ENCODE measurements at places on chromosomes 5 and 9.

DNA sequence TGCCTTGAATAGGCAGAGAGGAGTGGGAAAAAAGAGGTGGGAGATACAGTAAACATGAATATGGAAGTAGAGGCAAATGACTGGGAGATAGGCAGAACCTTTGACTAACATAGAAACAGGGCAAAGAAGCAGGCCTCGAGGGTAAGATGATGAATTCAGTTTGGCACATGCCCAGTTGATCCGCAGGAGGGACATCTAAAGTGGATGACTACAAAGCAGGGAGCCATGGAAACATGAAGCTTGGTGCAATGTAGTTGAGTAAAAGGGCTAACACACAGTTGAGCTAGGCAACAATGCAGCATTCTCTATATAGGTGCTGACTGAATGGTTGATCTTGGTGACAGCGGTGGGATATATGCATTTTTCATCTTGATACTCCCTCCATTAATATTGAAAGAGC is 253.8 kb downstream of the DMRT2 start:
- no peak for DNase-seq

DNA sequence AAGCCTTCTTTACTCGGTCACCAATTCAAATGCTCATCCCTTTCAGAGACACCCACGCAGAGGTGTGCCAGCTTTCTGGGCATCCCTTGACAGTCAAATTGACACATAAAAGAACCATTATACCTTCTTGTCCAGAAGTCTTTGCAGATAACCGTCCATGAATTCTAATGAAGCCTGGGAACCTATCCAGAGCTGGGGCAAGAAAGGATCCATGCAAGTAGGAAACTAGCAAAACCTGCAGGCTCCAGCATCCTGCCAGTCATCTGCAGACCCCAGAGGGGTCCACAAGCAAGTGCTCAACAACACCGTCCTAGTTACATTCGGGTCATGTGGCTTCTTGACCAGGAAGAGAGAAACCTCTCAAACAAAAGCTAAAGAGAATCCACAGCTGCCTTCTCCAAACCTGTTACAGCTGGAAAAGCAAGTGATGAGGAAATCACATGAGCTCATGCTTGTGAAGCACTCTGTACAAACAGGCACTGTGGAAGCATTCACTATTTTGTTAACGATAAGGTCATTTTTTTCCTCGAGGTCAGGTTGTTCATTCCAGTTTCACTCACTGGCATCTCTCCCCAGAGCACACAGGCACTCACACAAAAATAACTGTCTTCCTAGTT is 80.2 kb upstream of the DMRT1 start:
- DNase-seq: no peak

DNA sequence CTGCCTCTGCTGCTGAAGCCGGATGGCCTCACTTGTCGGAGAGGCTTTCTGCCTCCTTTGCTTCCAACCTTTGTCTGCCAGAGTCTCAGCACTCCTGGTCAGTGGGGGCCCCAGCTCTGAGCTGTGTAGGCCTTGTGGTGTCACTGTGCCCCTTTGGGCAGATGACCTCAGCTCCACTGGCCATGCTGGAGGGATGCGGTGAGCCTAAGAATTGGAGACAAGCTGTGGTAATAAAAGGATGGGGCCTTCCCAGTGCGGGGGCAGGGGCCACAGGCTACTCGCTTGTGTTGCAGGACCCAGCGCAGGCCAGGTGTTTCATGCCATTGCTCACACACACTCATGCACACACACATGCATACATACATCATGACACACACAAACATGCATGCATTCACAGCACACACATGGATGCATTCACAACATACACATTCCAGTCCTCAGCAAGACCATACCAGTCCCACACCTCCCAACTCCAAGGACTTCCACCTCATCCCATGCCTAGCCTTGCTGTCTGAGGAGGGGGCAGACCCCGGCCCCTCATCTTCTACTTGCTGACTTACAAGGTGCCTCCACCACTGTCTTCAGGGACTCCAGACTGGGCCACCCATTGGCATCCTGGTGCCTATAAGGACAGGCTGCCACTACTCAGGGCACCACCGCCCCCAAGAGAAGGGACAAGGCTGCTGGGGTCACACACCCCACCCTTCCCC is 237.7 kb downstream of the SYK start:
- DNase-seq: no peak

DNA sequence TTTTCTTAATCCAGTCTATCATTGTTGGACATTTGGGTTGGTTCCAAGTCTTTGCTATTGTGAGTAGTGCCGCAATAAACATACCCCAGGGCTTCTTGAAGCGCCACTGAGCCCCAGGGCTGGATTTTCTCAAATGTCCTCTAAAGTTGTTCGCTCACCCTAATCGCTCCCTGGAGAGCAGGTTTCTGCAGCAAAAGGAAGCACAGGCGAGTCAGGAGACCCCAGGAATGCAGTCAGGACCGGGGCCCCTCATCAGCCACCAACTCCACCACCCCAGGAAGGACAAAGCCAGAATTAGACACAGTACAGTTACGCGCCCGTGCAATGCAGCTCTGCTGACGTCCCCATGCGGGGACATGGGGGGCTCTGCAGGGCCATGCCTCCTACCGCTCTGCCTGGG is 15.7 kb upstream of the OBP2B start:
- DNase-seq: no peak

- no peak for DNase-seq
Observed at GRCh38 chr9:72931437-72931836, 21.4 kb downstream of the ALDH1A1 start.

GRCh38 chr9:91884696-91885687 is 65.0 kb downstream of the ROR2 start:
- DNase-seq: no peak

DNA sequence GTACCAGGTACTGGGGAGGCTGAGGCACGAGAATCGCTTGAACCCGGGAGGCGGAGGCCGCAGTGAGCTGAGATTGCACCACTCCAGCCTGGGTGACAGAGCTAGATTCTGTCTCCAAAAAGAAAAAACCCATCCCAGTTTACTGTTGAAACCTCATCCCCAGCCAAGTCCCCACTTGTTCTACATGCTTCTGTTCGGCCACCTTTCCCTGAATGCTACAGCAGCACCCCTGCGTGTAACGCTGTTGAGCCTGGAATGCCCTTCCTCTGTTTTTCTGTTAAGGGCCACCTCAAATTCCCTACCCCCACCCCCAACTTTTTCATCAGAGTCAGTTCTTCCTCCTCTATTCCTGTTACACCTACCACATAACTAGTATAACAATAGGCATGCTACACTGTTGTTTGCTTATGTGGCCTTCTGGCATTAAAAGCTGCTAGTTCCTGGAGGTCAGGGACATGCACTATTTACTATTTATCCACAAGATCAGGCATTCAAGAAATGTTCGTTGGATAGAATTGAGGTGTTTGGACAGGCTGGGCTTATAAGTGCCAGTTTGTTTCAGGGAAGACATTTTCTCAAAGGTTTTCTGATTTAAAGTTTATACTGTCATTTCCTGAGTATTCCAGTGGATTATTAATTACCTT is 47.1 kb upstream of the C5orf47 start:
- DNase-seq: no peak

GRCh38 chr9:128494108-128494745 is 10.3 kb upstream of the GLE1 start:
- DNase-seq: no peak

DNA sequence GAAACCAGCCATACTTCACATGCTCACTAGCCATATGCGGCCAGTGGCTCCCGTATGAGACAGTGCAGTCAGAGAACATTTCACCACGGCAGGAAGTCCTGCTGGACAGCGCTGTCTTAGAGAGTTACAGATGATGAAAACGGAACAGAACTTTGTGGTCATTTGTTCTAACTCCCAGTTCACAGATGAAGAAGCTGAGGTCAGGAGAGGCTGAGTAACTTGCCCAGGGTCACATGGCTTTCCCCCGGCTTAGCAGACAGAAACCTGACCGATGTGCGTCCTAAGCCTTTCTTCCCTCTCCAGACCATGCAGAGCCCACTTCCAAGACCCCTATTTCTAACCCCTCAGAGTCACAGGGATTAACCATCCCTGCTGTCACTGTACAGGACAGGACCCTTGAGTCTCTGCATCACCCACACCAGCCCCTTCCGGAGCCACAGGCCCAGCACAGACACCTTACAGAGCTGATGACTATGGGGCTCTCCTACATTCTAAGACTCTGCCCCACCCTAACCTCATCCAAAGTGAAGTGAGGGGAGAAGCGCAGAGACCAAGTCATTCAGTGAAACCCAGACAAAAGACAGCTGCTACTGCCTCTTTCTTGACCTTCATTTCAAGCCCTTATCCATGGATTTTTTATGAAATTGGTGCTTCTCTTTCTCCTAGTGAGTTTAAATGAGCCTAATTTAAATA is 86.9 kb downstream of the PTPN3 start:
- DNase-seq: peak; percentile 74

GRCh38 chr5:1405121-1405520 is 40.1 kb downstream of the SLC6A3 start:
- no peak for DNase-seq

GRCh38 chr9:3177936-3178335 is 334.0 kb upstream of the PUM3 start:
- no peak for DNase-seq

DNA sequence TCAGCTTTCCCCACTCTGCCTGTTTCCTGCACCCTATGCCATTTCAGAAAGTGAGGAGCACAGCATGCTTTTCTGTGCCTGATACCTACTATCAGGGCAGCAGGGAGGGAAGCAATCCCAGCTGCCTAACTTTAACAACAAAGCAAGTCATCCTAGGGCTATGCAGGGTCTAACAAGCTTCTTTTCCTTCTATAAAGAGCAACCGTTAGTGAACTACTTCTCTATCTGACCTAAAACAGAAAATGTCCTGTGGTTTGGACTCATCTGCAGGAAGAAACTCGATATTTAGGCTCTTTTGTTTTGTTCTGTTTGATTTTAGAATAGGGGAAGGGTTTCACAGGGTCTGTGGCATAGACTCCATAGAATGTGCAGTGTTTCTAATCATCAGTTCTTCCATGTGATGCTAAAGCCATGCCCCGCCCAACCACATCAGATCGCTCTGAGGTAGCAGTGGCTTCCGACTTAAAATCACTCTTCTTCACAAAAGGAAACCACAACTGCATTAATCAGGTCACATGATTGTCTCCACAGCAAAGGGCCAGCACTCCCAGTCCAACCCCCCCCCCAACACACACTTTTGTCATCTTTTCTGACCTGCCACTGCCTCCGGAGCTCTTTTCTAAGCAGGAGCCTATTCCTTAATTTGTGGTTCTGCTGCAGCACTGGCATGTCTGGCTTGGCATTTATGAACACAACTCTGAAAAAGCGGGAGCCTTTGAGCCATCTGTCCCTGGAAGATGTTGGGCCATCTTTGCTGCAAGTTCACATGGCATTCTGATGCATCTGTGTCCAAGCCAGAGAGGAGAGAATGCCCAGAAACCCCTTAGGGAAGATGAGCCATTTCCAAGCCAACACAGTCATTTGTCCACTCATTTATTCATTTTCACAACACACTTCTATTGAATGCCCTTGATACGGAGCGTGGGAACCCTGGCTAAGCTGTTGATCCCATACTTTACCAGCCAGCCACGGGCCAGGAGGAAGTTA is 71.6 kb downstream of the CFAP90 start:
- no peak for DNase-seq

- no peak for DNase-seq
Observed at GRCh38 chr5:157481265-157481664, 21.3 kb downstream of the NIPAL4 start.

DNA sequence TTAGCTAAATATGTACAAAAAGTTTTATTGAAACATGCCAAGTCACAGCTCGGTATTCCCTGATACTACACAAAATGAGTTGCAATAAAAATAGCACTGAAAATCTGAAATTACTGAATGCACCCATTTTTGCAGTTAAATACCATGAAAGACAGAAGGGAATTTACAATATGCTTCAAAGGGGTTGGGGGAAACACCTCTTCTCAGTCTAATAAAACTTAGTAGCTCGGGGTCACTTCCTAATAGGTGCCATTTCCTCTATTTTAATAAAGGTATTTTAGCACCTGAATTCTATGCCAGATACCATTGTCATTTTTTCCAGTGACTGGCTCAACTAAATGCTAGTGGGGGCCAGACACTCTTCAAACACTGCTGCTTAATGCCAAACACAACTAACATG is 204.1 kb upstream of the MEF2C start:
- DNase-seq: no peak

GRCh38 chr5:15383469-15383868 is 116.5 kb upstream of the FBXL7 start:
- DNase-seq: no peak

GRCh38 chr9:86034863-86035734 is 64.3 kb downstream of the GOLM1 start:
- DNase-seq: no peak

- peak; percentile 87 for DNase-seq
Observed at GRCh38 chr5:88660947-88661805, 221.8 kb downstream of the MEF2C start.

DNA sequence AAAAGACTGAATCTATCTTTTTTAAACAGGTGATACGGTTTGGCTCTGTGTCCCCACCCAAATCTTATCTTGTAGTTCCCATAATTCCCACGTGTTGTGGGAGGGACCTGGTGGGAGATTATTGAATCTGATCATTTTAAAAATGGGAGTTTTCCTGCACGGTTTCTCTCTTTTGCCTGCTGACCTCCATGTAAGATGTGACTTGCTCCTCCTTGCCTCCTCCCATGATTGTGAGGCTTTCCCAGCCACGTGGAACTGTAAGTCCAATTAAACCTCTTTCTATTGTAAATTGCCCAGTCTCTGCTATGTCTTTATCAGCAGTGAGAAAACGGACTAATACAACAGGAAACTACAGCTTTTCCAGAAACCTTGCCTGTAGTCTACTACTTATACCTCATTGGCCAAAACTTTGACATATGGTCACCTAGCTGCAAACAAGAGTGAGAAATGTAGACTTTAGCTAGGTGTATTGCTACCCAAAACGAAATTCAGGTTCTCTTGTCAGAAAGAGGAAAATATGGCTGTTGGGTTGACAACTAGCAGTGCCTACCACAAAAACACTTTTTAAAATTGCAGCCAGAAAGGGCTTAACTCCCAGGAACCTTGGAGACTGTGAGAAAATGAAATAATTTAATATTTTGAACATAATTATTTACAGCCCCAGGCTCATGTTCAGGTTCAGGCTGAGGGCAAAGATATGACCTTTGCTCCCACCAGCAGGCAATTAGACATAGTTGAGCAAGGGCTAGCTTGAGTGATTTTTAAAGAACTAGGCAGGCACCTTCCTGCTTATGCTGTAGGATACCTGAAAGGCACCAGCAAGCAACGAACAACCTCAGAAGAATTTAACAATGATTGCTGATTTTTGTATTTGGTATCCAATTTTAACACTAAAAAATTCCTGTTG is 7.4 kb upstream of the AGGF1 start:
- DNase-seq: no peak

DNA sequence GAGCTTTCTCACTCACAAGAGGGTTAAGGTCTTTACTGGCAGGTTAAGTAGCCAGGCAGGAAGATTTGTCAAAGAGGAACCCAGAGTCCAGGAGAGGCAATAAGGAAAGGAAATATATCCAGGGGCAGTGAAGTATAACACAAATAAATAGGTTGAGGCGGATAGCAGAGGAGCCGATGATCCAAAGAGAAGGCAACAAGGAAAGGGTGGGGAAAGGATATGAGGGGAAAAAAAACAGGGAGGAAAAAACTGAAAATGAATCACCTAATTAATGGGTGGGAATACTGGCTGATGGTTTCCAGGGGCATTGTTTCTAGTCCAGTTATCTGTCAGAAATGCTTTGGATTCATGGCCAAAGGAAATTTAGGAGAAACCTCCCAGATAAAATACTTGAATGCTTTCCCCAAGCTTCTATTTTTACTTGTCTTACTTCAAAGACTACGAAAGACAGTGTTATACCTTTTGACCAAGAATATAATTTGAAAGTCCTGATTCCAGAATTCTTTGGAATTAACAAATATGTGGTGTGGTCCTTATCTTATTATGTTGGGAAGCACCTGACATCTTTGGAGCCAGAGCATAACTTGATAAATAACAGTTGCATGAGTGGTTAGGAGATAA is 146.5 kb downstream of the AOPEP start:
- DNase-seq: no peak

Measured in GM06990 (cell line).